ENCODE measurements at places on chromosomes 12 and 14.

DNA sequence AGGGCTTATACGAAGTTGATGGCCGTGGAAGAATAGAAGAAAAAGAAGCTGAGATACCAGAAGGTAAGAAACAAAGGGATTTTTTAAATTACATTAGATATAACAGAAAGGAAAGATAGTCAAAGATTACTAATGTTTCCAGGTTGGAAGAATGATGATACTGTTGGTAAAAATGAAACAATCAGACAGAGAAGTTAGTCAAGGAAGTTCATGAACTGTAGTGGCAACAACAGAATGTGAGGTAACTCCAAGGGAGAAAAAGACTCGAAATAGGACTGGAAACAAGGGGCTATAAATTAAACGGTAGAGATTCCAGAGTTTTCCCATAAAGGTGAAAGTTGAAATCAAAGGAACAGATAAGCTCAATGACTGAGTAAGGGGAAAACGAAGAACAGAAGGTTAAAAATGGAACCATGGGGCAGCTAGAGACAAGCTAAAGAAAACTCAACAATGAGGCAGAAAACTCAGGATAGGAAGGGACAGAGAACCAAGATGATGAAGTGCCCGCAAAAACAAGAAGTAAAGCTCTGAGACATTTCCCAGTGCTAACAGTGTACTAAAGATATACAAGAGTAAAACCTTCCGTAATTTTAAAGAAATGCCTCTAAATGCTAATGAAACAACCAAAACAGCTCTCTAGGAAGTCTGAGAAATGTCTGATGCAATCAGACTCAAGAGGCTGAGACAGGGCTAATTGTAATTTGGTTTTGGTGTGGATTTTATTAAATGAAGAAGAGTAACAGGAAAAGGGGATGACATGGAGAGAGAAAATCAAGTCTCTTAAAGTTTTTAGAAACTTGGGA is 70.0 kb downstream of the PPP2R5E start:
- no peak for DNase-seq

DNA sequence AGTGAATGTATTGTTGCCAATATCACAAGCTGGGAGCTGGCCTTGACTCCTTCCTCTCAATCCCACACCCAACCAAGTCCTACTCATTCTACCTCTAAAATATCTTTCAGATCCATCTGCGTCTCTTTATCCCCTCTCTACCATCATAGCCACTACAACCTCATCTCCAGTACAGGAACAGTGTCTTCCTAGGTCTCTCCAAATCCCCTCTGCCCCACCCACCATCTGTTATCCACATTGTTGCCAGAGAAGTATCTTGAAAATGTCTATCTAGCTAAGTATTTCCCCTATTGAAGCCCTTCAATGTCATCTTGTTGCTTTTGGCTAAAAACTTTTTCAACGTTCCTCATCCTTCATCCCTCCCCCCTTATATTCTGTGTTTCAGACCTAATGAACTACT is 244.7 kb downstream of the C12orf75 start:
- DNase-seq = no peak

- no peak for DNase-seq
These were observed 207.5 kb downstream of the ETV6 start for GRCh38 chr12:11856971-11857370.

DNA sequence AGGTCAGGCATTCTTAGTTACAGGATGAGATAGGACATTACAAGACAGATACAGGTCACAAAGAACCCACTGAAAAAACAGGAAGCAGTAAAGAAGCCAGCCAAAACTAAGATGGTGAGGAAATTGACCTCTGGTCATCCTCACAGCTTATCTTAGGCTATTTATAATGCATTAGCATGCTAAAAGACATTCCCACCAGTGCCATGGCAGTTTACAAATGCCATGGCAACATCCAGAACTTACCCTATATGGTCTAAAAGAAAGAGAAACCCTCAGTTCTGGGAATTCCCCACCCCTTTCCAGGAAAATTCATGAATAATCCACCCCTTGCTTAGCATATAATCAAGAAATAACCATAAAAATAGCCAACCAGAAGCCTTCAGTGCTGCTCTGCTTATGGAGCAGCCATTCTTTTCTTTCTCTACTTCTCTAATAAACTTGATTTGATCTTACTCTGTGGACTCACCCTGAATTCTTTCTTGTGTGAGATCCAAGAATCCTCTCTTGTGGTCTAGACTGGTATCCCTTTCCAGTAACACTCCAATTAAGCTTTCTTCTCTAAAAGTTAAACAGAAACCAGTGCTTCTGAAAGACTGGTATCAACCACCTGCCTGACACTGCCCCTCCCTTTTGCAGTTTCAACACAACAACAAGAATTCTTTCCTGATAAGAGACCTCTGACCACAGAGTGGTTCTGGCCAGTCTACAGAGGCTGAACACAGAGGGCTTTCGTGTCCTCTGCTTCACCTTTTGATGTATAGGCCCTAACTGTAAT is 86.9 kb downstream of the BCAT1 start:
- no peak for DNase-seq

DNA sequence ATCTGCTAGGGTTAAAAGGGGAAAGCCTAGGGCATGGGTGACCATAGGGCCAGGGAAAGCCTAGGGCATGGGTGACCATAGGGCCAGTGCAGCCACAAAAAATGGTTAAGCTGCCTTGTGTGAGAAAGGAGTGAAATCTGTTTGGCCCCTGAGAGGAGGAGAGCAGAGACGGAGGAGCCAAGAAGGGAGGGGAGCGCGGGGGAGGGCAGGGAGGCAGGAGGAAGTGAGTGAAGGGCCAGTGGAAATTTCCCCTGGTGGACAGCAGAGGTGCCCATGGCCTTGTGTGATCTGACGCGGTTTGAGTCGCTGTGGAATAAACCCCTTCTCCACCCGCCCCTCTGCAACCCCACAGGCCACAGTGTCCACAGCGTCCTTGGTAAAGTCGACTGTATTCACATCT is 618 bp upstream of the AQP6 start:
- DNase-seq = no peak

- DNase-seq = peak; percentile 8
These were observed 9.5 kb upstream of the PUS1 start for GRCh38 chr12:131919366-131920156.

- no peak for DNase-seq
These were observed 11.7 kb upstream of the MYL2 start for GRCh38 chr12:110932046-110932445.

- DNase-seq = peak; percentile 83
These were observed at the start of gene B4GALNT1 for GRCh38 chr12:57632958-57633840. TSS of gene B4GALNT1 (minus strand) at chr12:57633201. CDS start at chr12:57632132, 1,069 bp downstream.

DNA sequence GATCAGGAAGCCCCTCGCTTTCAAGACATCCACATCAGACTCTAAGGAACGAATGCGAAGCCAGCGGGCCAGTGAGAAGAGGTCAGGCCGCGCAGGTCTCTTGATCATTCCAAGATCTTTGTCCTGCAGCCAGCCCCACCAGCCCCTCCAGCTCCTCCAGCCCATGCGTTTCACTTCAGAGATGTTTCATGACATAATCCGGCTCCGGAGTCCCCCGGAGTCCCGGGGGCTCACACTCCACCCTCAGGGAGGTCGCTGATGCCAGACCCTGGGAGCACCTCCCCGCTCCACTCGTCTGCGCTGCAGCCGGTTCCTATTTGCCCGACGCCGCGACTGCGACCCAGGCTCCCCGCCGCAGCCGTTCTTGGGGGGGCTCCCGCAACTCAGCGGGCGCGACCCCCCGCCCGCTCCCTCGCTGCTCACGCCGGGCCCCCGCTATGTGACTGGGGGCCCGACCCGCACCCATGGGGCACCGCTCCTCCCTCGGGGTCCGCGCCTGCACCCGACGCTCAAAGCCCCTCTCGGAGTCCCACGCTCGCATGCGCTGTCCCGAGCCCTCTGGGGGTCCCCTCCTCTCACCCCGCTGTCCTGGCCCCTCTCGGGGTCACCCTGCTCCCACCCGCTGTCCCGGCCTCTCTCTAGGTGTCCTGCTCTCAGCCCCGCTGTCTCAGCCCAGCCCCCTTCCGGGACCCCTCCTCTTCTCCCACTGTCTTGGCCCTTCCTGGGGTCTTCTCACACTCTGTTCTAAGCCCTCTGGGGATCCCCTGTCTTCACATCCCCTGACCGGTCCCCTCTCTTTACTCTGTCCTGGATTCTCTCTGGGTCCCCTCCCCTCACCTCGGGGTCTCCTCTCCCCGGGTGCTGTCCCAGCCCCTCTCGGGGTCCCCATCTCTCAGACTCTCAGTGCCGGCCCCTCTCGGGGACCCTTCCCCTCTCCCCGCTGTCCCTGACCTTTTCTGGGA is 1.1 kb downstream of the TAOK3 start:
- DNase-seq = peak; percentile 27
